IMR-90 (cell line): ENCODE measurements at places on chromosomes 6 and 20.

GRCh38 chr6:130906736-130907381 is 79.7 kb downstream of the SMLR1 start:
- peak; percentile 88 for DNase-seq

DNA sequence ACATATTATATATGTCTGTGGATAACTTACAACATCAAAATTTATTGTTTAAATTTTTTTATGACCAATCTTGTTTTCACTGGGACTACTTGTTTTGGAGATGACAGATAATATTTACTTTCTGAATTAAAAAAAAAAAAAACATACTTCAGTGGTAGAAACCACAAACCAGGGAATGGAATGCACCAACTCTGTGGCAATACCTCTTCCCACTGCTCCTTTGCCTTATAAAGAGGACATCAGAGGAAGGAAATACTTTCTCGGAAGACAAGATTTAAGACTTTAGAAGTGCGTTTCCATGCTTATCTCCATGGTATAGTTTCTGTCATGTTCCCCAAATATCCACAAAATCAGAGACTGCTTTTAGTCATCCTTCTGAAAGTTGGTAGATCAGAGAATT is 1241.1 kb upstream of the EYS start:
- no peak for DNase-seq

DNA sequence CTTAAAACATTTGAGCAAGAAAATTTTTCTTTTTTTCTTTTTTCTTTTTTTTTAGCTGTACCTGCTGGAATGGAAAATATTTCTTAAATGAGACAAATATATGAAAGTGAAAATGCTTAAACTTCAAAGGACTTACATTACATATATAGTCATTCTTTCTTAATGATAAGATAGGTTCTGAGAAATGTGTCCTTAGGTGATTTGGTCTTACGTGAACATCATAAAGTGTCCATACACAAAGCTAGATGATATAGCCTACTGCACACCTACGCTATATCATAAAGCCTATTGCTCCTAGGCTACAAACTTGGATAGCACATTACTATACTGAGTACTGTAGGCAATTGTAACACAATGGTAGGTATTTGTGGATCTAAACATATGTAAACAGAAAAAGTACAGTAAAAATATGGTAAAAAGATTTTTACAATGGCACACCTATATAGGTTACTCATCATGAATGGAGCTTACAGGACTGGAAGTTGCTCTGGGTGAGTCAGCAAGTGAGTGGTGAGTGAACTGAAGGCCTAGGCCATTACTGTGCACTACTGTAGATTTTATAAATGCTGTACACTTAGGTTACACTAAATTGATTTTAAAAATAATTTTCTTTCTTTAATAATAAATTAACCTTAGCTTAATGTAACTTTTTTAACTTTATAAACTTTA is 54.6 kb downstream of the RPP21 start:
- peak; percentile 25 for DNase-seq

DNA sequence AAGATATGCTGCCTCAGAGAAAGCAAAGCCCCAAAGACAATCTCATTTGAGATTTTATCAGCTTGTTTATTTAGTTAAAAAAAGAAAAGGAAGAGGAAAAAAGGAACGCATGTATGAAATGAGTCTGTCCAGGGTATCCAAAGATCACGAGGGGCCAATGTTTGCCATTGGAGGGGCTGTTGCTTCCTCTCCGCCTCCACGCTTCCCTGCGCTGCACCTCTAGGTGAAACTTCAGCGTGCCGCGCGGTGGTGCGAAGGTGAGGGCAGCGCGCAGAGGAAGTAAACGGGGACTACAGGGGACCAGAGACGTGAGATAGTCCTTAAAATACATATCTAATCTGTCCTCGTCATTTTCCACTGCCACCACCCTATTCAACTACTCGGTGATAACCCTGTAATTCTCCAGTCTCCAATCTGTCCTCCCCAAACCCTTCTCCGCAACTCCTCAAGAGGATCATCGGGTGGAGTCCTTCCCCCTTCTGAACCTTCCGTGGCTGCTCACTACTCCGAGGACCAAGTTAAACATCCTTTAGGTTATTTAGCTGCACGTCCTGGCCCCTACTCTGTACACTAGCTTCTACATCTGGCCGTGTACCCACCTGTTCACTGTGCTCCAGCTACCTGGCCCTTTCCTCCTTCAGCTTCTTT is 1.1 kb upstream of the DCBLD1 start:
- DNase-seq, result no peak

DNA sequence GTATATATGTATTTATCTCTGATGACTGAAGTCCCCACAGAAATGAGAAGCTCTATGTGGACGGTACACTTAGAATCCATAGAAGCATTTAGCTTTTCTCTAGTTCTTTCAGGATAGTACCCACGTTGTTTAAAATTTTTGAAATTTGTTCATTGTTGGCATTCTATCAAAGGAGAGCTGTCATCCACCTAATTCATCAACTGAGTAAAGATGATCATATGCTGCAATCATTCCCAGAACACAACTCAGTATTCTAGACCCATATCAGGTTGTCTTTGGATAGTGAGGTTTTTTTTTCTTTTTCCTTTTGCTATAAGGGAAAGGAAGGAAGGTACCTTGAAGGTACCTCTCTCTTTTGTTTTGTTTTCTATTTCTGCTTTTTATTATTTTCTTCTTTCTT is 9.3 kb downstream of the SERAC1 start:
- peak; percentile 62 for DNase-seq

- DNase-seq, result peak; percentile 11
Observed at GRCh38 chr6:71072508-71072907, 115.6 kb upstream of the B3GAT2 start.

DNA sequence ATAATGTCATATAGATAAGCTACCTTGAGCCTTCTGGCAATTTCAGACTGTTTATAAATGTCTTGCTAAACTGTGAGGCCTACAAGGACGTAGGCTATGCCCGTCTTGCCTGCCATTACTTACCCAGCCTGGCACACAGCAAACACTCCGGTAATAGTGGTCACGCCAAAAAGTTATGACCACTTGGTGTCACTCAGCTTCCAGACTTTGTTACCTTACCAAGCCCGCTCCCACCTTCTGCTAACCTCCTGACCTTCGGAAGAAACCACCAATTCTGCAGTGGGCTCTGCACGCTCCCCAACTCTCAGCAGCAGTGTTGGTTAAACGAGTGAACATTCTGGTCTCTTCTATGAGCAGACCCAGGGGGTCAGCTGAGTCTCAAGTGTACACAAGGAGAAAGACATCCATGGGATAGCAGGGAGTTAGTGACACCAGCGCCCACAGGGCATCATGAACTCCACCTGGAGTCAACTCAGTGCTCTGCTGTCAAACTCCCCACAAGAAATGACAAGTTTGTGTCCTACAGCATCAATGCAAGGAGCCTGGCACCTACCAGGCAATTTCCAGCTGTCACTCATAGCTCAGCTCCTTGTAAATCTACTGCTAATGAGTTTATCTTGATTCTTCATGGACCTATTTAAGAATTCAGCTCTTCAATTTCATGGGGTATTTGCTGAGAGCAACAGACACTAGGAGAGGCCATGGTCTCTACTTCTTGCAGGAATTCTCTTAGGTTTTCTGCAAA is 119.9 kb downstream of the TTLL2 start:
- no peak for DNase-seq
